Stimulated activated CD8-positive, alpha-beta memory T cell treated with anti-CD3 and anti-CD28 coated beads, Interleukin-7, amount 100 ng/mL, for 1 hour (primary cell): ENCODE measurements at places on chromosomes 2 and 18.
A peak's percentile ranks its signal among the peaks of the same experiment; 100 is the strongest.

DNA sequence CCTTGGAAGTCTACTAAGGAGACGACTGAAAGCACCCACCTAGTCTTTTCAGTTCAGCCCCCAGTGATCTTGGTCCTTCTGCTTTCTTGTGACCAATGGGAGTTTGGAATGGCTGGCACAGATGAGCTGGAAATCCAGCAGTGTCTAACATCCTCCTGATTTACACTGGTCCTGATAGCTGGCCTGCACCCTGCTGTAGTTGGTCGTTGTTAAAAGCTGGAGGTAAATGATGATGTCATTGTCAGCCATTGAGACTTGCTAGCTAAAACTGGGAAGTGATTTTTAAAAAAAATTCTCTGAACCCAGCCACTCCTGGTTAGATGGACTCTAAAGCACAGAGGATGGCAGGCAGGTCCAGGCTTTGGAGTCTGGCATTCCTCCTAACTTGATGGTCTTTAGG, 19.3 kb downstream of the CCT7 start:
- no peak for DNase-seq

GRCh38 chr2:178873912-178874311, 66.7 kb upstream of the TTN start:
- DNase-seq: no peak

DNA sequence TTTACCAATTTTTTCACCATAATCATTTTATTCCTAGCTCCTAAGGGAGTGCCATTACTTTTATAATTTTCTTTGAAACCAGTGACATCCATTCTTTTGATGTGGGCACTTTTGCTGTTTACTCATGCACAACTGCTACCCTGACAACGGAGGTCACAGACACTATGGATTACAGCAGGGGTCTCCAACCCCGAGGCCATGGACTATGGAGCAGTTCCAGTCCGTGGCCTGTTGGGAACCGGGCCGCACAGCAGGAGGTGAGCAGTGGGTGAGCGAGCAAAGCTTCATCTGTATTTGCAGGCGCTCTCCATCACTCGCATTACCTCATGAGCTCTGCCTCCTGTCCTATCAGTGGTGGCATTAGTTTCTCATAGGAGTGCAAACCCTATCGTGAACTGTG, 34.6 kb downstream of the PRPF40A start:
- no peak for DNase-seq

GRCh38 chr2:96553176-96553956, 16.8 kb downstream of the ARID5A start:
- no peak for DNase-seq

DNA sequence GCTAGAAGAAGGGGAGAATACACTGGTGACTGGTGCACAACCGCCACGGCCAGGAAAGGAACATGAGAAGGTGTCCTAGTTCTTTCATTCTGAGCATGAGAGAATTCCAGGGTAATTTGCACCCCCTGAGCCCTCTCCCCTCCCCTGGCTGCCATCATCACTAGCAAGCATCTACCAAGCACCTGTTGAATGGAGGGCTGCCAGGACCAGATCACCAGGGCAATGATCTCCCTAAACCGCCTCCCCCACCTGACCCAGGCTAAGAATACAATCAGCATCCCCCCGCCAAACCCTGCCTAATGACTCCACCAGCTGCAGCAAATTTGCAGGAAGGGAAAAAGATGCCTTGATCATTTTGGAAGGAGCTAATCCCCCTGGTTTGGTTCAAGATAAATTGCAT, 100.2 kb downstream of the STPG4 start:
- no peak for DNase-seq

DNA sequence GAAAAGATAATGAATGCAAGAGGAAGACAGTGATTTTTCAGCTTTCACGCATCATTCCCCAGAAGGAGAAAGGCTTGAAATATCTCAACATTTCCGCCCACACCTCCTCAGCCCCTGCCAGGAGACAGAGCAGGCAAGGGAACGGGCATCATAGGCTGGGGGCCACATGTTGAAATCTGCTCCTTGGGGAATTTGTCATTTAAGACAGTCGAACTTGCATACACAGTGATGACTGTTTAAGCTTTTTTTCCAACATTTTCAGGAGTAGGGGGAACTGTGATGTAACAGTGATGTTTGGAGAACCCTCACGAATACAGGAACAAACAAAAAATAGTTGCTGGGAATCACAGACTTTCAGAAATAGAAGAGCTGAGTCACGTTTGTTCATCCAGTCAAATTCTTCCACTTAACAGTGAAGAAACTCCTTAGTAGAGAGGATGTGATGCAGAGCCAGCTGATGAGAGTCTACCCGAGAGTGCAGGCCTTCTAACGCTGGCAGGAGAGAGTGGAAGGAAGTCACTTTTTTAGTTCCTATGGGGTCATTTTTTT, 266.8 kb downstream of the ALPK2 start:
- DNase-seq: no peak

DNA sequence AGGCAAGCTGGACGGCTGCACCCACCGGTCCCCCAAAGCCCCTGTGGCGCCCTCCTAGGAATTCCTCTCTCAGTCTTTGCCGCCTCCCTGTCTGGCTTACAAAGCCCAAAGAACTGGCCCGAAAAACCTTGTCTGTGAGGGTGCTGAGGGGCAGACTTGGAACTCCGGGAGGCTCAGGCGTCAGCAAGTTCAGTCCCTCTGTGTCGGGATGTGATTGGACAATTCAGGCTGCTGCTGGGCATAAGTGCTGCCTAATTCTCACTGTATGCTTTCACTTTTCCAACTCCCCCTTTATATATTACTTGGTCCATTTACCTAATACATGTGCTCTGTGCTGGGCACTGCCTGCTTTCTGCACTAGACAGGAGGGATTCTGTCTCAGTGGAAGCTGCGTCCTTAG, 20.3 kb upstream of the SH3RF3 start:
- no peak for DNase-seq

DNA sequence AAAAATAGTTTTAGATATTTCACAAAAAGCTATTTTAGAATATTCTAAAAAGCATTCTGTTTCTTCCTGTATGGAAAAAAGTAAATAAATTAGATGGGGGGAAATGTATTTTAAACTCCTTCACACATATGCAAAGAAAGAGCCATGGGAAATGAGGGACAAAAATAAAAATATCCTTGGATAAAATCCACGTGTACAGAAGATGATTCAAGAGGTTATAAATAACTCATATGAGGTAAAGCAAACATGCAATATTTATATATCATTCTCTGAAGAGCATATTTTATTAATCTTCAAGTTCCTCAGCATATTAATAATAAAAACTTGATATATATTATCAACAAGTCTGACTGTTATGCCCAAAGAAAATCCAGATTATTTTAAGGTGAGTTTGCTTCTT, 8.8 kb upstream of the GFPT1 start:
- DNase-seq: no peak

- DNase-seq: no peak
Measured at GRCh38 chr2:160326786-160327185, 126.7 kb upstream of the ITGB6 start.

DNA sequence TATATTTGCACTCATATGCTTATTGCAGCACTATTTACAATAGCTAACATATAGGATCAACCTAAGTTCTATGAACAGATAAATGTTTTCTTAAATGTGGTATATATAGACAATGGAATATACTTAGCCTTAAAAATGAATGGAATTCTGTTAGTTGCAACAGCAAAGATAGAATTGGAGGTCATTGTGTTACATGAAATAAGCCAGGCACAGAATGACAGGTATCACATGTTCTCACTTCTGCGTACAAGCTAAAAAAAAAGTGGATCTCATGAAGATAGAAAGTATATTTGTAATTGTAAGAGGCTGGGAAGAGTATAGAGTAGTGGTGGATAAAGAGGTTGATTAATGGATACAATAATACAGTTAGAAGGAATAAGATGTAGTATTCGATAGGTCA, 255.5 kb upstream of the SETBP1 start:
- DNase-seq: no peak

GRCh38 chr2:148561389-148561788, 83.2 kb upstream of the EPC2 start:
- no peak for DNase-seq

GRCh38 chr2:190376591-190377245, 31.4 kb upstream of the MFSD6 start:
- no peak for DNase-seq

- no peak for DNase-seq
Measured at GRCh38 chr2:198144660-198145059, 340.3 kb downstream of the PLCL1 start.

- no peak for DNase-seq
Measured at GRCh38 chr2:190819840-190820301, 60.8 kb upstream of the GLS start.

GRCh38 chr18:13540477-13541182, 185.7 kb downstream of the FAM210A start:
- peak; percentile 6 for DNase-seq

GRCh38 chr2:6922201-6922656, 5.0 kb downstream of the RNF144A start:
- DNase-seq: no peak

- DNase-seq: no peak
Measured at GRCh38 chr2:100256416-100256815, 65.9 kb downstream of the LONRF2 start.

GRCh38 chr2:64846177-64846576, 143.0 kb upstream of the SLC1A4 start:
- DNase-seq: no peak

GRCh38 chr2:240227538-240228428, 87.3 kb upstream of the OTOS start:
- DNase-seq: no peak

DNA sequence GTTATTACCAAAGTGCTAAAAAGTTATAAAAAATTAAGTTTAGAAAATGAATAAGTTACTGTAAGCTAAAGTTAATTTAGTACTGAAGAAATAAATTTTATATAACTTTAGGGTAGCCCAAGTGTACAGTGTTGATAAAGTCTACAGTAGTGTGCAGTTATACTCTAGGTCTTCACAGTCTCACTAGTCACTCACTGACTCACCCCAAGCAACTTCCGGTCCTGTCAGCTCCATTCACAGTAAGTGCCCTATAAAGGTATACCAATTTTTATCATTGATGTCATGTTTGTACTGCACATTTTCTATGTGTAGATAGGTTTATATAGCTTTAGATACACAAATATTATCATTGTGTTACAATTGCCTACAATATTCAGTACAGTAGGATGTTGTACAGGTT, 518.3 kb upstream of the PIK3C3 start:
- no peak for DNase-seq

- DNase-seq: no peak
Measured at GRCh38 chr2:48855142-48855541, 99.6 kb upstream of the LHCGR start.

GRCh38 chr2:111252436-111252835, 131.7 kb downstream of the BCL2L11 start:
- no peak for DNase-seq
